ENCODE measurements at places on chromosomes 11 and 22. TPM values are rescaled to one million over a fixed set of nuclear protein-coding genes. Genes with fewer than 3 reads are reported as not detected.

- no peaks in the 10 kb centered on the region for H3K27me3 ChIP-seq
- no peak for DNase-seq
- no peaks in the 10 kb centered on the region for H3K4me1 ChIP-seq
- no peak overlapping the region for H3K27ac ChIP-seq
These were observed 48.8 kb upstream of the FIBIN start for GRCh38 chr11:26944866-26945664.

- H3K36me3 ChIP-seq = no peaks in the 10 kb centered on the region
- H3K4me3 ChIP-seq = no peak overlapping the region
- peaks cover 5% of the 10 kb centered on the region for H3K4me1 ChIP-seq
- DNase-seq = no peak
These were observed 5.7 kb upstream of the TMEM41B start for GRCh38 chr11:9320047-9320446.

RFPL1 gene
- total RNA-seq = not detected

OTOG gene
- not detected for total RNA-seq

BANF1 gene
- 44.4 TPM for total RNA-seq

GRCh38 chr11:117582433-117582832, 214.6 kb downstream of the DSCAML1 start:
- H3K4me3 ChIP-seq = no peak overlapping the region
- no peaks in the 10 kb centered on the region for H3K36me3 ChIP-seq
- no peaks in the 10 kb centered on the region for H3K27me3 ChIP-seq
- DNase-seq = no peak

DNA sequence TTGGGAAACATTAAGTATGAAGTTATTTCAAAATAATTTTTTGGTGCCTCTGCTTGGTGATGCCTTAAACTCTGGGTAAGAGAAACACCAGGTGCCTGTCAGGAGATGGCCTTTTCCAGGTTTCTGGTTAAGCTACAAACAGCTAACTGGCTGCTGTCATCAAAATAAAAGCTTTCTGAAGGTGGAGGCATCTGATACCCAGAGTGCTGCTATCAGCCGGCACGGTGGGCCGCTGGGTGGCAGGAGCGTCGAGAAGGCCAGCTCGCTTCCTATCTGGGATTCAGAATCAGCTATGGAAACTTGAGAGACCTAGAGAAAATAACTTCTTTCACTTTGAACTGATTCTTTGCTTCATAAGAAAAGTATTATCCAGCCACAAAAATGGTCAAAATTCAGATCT, 80.8 kb upstream of the PITPNB start:
- no peak overlapping the region for H3K27ac ChIP-seq
- no peaks in the 10 kb centered on the region for H3K4me1 ChIP-seq
- no peak for DNase-seq
- no peaks in the 10 kb centered on the region for H3K27me3 ChIP-seq
- H3K4me3 ChIP-seq = no peak overlapping the region
- H3K36me3 ChIP-seq = no peaks in the 10 kb centered on the region

All from body of pancreas (tissue), 4 donors.